ENCODE measurements at places on chromosomes 7 and 10.

GRCh38 chr7:106068538-106068961 lies 43.6 kb downstream of the SYPL1 start:
- peak; percentile 30 for DNase-seq

- peak; percentile 45 for DNase-seq
These were observed 25.4 kb downstream of the RBM33 start for GRCh38 chr7:155669717-155670505.

DNA sequence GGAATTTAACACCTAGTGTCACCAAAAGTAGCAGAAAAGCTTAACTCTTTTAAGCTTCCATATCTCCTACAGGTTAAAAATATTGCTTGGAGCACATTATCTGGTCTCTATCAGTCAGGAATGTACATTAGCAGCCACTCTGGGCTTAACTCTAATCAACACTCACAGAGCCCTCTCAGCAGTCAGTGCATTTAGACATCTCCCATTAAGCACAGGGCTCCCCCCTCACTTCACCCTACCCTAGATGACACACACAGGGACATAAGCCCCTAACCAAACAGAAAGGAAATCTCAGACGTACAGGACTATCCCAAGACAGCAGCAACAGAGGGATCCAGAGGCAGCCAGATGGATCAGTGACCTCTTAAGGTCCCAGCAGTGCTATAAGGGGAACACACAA lies 26.4 kb downstream of the FBXW4 start:
- no peak for DNase-seq

- DNase-seq: no peak
These were observed 525.0 kb upstream of the NRP1 start for GRCh38 chr10:33859319-33860022.

GRCh38 chr7:147400221-147400689 lies 1190.3 kb upstream of the C7orf33 start:
- peak; percentile 59 for DNase-seq

DNA sequence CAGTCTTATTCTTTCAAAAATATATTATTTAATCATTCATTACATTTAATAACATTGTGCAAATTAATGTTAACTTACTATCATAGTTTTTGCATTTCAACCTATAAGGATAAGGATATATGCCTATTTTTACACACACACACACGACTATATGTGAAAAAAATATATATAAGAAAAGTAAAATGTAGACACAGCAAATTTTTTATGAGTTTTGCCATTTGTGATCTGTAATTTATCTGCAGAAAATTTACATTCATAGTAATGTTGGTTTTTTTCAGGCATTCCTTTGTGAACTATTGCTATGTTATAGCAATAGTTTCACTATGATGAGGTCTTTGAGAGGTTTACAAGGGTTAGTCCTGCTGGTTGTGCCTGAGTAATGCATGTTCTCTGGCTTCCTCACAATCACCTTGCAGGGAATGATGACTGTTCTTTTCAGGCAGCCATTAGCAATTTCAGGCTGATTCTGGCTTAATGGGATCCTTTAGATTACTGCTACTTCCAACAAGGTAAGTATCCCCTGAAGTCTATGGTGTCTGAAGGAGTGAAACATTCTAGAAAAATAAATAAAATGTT lies 183.7 kb upstream of the CDK1 start:
- no peak for DNase-seq

DNA sequence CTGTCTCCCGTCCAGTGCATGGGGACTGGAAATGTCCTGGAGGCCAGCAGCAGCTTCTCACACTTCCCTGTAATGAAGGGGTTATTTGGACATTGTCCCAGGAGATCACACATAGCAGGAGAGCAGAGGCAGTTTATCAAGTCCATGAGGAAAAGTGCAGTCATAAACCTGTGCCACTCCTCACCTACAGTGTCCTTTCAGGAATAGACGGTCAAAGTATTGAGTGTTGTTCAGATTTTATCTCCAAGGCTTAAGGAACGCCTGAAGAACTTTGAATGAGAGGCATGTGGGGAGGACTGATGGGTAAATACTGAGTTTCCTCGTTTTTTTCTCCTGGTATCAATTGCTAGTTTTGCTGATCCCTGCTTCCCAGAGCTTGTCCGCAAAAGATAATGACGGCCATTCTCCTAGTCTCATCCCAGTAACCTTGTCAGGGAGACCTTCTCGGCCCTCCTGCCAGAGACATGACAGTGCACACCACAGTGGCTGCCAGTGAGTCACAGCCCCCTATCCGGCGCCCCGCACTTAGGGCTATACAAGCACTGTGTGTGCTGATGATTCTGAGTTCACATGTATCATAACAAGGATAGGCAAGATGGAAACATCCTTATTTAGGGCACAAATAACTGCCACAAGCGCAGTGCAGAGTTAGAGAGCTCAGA lies 495.5 kb upstream of the MGMT start:
- no peak for DNase-seq

- DNase-seq: no peak
These were observed 19.4 kb downstream of the SHTN1 start for GRCh38 chr10:116985611-116986010.

GRCh38 chr7:141709749-141710148 lies 1.6 kb downstream of the WEE2 start:
- no peak for DNase-seq

DNA sequence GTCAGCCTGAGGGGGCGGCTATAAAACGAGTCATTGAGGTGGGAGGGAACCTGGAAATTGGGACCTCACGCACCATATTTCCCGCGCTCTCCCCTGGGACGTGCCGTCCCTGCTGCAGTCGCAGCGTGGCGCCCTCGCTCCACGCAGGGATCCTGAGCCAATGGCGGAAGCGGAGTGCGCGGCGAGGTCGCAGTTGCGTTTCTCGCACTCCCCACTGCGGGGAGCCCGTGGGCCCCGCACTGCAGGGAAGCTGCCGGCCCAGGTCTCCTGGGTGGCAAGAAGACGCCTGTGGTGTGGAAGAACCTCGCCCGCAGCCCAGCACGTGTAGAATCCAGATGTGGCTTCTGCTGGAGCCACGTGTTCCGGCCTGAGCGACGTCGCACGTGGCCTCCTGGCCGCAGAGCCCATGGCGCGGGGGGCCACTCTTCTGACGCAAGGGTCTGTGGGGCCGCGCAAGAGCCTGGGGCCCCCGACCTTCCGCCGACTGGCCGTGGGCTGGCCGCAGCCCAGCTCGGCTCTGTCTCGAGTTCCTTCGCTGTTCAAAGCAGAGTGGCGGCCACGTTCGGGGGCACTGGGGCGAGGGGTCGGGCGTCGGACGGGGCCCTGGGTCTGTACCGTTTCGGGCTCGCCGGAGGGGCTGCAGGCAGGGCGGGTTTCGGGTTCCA lies 26.4 kb downstream of the HIF1AN start:
- peak; percentile 82 for DNase-seq

- DNase-seq: no peak
These were observed 145.4 kb downstream of the ARHGAP22 start for GRCh38 chr10:48459270-48460150.

DNA sequence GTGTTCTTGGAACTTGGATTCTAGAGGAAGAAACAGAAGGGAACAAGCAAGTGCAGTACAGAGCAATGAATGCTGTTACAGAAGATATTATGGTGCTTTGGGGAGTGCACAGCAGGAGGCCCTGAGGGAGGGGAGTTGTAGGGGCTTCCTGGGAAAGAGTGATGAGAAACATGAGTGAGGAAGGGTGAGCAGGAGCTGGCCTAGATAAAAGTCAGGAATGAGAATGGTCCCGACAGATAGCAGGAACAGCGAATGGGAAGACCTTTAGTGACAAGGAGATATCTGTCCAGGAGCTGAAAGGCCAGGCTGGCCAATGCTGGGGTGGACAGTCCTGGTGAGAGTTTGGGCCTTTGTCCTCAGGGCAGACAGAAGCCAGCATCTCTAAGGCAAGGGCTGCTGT lies 20.6 kb upstream of the CCNJ start:
- DNase-seq: no peak

GRCh38 chr10:59537501-59537900 lies 172.1 kb downstream of the SLC16A9 start:
- no peak for DNase-seq

DNA sequence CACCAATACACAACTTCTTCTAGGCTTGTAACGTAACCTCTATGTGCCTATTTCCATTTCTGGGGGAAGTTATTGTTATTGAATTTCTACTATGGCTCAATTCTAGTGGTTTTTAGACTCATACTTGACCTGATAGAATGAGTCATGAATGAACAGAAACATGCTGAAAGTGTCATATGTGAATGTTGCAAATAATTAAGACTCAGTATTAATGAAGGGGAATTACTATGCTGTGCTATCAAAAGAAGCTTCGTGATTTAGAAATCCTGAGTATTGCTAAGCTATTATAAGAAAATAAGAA lies 135.1 kb upstream of the ZWINT start:
- DNase-seq: no peak

- peak; percentile 42 for DNase-seq
These were observed 451.4 kb downstream of the SUGCT start for GRCh38 chr7:40586197-40586596.

GRCh38 chr7:19139706-19140327 lies 5.4 kb downstream of the FERD3L start:
- no peak for DNase-seq

DNA sequence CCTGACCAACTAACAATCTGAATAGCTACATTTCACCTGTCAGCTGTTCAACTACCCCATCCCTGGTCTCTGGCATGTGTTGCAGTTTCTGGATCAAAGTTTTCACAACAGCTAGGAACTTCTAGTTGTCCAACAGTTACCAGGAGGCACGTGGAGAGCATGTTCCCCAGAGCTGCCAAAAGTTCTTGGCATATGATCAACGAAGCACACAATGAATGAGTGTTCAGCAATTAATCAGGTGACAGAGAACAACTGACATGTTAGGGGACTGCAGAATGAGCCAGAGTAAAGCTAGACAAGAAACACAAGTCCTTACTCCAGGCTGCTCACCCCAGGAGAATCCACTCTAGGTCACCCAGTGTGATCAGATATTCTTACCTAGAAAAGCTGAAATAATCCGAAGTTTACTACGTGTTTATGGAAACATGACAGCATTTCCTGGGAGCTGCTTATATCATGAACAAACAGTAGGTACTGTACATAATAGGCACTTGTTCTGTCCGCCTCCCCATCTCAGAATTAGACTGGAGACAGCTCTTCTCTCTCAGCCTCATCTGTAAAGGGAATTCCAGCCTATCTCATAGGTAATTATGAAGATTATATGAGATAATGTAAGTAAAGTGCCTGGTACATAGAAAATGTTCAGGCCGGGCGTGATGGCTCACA lies 50.6 kb downstream of the ZNF438 start:
- peak; percentile 34 for DNase-seq

Data from GM03348 (cell line).